ENCODE measurements at places on chromosomes 7 and 10. TPM values are rescaled to one million over a fixed set of nuclear protein-coding genes. Genes with fewer than 3 reads are reported as not detected.

The CUBN gene
- 4.6 TPM for total RNA-seq

The SUFU gene
- 10.6 TPM for total RNA-seq

The C1QL3 gene
- not detected for total RNA-seq

The NOS3 gene
- total RNA-seq: 1.1 TPM

The EXOC4 gene
- 66.2 TPM for total RNA-seq

The MALRD1 gene
- total RNA-seq: 9.8 TPM

The GBX1 gene
- total RNA-seq: not detected

GRCh38 chr7:128757203-128757602, 18.0 kb downstream of the CALU start:
- no peak for DNase-seq

- no peak for DNase-seq
Observed at GRCh38 chr7:83077328-83077727, 85.4 kb downstream of the PCLO start.

DNA sequence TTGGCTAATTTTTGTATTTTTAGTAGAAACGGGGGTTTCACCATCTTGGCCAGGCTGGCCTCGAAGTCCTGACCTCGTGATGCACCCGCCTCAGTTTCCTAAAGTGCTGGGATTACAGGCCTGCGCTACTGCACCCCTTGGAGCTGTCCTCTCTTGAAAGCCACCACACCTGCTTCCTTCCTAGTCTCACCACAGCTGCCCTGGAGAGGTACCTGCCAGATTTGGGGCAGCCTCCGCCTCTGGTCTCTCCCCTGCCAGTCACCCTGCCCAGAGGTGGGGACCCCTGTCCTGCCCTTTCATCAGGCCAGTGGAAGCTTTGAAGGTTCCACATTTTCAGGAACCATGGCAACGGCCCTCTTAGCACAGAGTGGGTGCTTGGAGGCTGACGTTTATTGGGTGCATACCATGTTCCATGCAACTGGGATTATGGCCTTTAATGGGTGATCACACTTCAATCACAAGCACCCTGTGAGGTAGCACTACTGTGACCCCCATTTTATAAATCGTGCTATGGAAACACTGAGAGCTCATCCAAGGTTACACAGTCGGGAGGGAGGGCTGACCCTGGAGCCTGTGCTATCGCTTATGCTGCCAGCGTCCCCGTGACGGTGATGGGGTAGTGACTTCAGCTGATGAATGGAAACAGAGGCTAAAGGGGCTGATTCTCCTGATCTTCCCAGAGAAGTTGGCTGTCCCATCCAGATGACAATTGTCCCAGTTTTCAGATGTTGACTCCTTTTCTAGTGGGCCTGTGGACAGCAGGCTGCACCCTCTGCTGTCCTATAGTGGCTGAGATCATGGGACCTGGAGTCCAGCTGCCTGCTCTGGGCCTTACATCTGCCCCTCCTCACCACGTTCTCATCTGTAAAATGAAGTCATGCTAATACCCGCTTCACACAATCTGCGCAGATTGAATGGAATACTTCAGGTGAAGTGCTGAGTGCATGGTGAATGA, 11.5 kb upstream of the FGFR2 start:
- DNase-seq: no peak

- no peak for DNase-seq
Observed at GRCh38 chr10:1267148-1267547, 211.0 kb downstream of the WDR37 start.

- no peak for DNase-seq
Observed at GRCh38 chr10:21803374-21803773, 200.2 kb downstream of the DNAJC1 start.

GRCh38 chr7:30221764-30222163, 62.6 kb upstream of the ZNRF2 start:
- DNase-seq: no peak

DNA sequence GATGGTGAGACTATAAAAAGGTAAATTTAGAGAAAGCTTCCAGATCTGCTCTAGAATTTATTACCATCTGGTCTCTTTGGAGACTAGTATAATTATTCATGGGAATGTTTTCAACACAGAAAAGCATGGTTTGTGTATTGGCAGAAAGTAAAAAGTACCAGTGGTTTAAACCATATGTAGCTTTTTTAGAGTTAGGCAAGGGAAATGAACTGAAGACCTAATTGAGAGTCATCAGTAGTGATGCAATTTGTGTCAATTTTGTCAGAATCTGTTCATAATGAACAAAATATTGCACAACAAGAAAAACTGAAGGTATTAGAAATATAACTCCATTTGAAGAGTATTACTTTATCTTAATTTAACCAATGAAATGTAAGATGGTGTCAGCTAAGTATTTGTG, 181.4 kb downstream of the ADK start:
- no peak for DNase-seq

DNA sequence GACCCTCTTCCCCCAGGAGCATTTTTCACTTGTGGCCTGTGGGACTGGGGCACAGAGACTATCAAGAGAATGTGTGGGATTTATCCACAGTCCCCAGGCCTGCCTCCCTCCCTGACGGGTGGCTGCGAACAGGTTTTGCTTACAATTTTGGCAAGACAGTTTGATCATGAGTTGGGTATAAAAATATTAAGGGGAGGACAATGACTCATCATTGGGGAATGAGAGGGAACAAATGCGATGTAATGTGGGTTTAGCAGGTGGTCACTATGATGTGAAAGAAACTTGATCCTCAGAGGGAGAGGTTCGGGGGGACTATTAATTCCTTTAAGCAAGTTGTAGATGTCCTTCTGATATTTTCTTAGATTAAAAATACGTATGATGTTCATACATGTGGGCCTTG, 52.2 kb downstream of the EMX2 start:
- DNase-seq: no peak

DNA sequence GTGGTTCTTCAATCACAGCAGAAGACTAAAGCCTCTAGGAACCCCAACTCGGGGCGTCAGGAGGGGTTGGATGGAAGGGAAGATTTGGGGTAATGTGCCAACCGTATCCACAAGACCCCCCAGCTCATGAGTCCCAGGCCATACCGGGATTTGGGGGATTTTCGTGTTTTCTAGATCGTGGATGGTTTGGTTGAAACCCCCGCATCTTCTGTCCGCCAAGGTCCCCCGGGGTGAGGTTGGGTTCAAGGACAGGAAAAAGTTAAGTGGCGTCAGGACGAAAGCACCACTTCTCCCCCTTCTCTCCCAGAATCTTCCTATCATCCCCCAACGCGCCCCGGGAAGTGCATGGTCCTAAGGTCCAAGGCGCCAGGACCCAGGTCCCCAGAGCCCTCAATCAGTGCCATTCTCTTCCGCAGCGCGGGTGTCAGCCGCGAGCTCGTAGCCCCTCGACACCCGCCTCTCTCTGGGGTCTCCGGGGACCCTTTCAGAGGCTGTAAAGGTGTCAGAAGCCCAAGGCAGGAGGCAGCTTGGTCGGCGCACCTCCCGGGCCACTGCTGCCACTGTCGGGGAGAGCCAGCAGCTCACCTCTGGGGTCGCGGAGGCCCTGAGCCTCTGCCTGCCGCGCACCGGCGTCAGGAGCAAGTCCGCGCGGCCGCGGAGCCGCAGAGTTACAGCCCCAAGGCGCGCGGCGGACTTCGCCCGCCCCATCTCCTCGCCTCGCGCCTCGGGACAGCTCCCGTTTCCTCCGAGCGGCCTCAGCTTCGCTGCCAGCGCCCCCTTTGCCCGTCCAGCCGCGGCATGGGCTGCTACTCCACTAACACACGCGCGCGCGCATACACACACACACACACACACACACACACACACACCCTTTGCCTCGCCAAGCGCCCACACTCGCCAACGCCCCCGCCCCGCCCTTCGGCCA, 1.5 kb downstream of the MKX start:
- peak; percentile 59 for DNase-seq

GRCh38 chr7:143002898-143003297, 24.0 kb downstream of the OR9A2 start:
- DNase-seq: no peak

DNA sequence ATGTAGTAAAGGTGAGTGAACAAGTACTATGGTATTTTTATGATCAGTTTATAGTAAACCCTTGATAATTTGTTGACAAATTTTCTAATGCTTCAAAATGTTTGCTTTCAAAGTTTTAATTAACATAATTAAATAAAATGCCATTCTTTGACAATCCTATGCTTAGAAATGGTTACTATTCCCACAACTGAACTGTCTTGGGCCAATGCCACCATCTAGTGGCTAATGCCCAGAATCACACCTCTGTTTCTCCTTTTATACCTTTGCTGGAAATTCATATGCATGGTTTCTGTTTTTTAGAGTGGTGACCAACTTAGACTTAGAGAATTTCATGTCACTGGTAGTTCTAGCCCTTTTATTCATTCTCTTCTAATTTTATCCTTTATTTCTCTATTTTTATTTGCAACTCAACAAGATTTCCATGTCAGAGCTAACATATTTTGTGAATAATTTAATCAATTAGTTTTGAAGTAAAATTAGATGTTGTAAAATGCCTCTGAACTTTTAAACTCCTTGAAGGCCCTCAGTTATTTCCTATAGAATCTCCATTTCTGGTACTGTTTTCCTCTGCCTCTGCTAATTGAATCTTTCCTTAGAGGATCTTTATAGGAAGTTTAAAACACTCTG, 31.1 kb downstream of the PCGF5 start:
- peak; percentile 37 for DNase-seq

- DNase-seq: no peak
Observed at GRCh38 chr7:127035203-127035849, 217.4 kb downstream of the GRM8 start.

DNA sequence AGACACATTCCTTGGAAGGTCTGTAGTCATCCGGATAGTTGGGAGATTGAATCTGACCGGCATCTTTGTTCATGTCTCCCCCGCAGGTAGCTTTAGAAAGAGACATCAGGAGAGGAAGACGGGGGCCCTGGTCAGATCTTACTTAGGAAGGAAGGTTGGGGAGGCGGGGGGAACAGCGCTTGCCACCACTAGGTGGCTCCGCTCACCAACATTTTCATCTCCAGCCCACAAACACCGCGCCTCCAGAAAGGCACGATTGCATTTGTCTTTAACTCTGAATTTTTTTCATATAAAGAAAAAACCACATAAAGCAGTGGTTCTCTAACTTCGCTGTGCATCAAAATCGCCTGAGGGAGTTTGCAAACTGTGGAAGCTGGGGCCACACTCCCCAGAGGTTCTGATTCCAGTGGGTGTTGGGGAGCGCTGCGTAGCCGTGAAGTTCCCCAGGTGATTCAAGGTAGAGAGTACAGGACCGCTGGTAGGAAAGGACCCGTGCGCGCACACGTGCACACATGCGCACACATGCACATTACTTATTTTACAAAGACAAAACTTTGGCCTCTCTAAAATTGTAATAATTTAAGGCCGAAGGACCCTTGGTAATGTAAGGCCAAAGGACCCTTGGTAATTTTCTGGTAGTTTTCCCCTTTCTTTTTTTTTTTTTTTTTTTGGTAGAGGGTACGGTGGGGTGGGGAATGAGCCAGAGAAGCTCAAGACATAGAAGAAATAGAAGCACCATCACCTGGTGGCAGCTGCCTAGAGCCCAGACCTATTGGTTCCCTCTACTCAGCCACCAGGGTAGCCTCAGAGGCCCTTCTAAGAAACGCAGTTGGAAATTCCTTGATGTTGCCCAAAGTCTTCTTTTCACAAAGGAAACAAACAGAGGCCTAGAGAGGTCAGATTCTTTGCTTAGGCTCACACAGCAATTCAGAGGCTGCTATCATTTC, 37.4 kb upstream of the OPALIN start:
- DNase-seq: peak; percentile 56

DNA sequence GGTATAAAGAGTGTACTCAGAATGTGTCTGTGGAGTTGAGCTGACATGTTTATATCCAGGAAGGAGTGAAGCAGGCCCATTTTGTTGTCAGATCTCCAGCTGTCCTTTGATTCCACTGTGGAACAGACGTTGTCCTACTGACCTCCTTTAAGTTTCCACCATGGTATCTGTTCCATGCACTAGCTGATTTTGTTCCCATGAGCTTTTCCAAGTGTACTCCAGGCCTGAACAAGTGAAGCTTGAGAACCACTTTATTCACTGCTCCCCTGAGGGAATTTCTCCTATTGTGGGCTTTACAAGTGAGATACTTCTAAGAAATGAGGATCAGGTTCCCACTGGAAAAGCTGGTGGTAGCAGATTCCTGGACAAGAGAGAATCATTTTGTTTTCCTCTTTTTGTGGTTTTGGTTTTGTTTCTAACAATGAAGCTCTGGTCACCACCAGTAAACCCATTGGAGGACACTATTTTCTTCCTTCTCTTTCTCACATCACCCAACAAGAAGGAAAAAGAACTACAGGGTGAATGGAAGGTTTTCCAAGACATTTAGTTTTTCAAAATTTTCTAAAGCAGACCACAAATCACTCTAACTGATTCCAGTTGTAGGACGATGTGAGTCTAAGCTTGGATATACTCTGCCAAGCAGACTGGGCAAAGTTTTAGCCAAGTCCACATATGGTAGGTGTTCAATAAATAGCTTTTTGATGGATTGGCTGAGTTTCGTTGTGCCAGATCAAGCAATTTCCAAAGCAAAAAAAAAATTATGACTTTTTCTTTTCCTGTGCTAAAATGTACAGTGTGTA, 144.2 kb downstream of the JCAD start:
- no peak for DNase-seq

GRCh38 chr7:75654855-75655254, 83.9 kb downstream of the HIP1 start:
- DNase-seq: no peak

DNA sequence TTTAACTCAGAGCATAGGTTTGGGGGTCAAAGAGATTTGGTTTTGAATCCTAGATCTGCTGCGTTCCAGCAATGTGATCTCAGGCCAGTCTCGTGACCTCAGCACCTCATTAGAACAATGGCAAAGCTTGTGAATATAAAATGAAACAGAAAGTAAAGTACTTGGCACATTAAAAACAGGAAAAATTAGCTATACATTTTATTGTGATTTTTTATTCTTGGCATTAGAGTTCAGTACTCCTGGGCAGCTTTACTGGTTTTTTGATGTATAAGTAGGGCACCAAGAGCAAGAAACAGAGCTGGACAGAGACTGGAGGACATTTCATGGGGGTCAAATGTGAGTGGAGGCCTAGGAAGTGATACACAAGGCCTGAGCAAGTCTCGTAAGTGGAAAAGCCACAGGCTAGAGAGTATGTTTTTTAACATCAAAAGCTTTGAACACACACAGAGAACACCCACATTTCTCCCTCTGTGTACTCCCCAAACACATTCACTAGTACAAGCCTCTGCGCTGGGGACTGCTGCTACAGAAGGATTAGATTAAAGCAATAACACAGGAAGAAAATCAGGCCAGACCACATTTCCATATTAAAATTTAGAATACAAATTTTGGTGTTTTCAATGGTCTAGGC, 157.2 kb upstream of the SLC25A13 start:
- DNase-seq: no peak

DNA sequence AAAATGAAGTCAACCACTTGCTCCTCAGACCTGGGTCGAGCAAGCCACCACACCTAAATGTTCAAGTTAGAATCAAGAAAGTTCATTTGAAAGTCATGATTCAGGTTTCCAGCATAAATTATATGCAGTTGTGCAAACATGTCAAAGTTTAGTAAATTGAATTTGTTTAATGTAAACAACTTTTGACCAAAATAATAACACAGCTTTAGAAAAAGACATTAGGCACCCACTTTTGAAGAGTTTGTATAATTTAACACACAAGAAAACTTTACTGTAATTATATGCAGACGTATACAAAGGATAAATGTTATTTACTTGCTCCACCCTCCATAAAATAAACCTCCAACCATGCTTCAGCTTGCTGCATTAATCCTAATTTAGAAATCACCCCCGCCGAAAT, 680.0 kb downstream of the LRMDA start:
- no peak for DNase-seq

- no peak for DNase-seq
Observed at GRCh38 chr7:12884856-12885440, 197.5 kb downstream of the ARL4A start.

Data from Caco-2 (cell line).